ENCODE measurements at places on chromosomes 5 and 9.

GRCh38 chr5:142834504-142834903 is 64.3 kb downstream of the ARHGAP26 start:
- no peak for DNase-seq

GRCh38 chr9:94933511-94933828 is 207.0 kb downstream of the AOPEP start:
- DNase-seq = no peak

GRCh38 chr9:136588663-136589464 is 43.0 kb upstream of the NOTCH1 start:
- DNase-seq = no peak

- DNase-seq = no peak
Observed at GRCh38 chr5:67619636-67620035, 423.0 kb upstream of the CD180 start.

DNA sequence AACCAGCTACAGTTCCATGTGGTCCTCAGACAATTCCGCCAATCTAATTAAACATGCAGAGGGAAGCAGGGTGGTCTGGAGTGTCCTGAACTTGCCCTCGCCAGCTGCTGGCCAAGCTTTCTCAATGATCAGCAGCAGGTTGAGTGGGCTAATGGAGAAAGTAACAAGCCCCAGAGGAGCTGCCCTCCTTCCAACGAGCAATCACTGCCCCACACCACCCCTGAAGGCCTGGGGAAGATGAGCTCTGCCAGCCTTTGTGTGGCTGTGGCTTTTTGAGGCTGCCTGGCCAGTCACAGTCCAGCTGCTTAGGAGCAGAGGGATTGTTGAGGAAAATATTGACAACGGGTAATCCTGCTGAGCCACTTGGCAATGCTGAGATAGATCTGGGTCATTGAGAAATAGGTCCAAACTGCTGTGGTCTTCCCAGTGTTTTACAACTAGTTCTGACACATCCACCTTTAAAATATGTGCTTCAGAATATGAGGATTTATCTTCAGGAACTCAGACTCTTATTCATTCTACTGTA is 107.3 kb downstream of the CD180 start:
- peak; percentile 45 for DNase-seq

DNA sequence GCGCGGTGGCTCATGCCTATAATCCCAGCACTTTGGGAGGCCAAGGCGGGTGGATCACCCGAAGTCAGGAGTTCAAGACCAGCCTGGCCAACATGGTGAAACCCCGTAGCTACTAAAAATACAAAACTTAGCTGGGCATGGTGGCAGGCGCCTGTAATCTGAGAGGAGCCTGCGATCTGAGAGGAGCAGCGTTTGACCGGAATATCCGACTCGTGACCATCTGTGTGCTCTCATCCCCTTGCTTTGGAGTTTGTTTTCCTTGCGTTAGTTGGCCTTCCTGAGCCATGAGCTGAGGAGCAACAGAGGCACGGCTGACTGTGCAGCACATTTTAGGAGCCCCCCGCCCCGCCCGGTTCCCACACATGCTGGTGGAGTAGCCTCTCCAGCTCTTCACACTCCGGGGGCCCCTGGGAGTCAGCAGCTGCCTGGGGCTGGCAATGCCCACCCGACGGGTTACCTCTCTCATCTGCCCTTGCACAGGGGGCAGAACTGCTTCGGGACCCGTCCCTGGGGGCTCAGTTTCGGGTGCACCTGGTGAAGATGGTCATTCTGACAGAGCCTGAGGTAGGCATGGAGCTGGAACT is 3.0 kb downstream of the ADAMTS13 start:
- no peak for DNase-seq

DNA sequence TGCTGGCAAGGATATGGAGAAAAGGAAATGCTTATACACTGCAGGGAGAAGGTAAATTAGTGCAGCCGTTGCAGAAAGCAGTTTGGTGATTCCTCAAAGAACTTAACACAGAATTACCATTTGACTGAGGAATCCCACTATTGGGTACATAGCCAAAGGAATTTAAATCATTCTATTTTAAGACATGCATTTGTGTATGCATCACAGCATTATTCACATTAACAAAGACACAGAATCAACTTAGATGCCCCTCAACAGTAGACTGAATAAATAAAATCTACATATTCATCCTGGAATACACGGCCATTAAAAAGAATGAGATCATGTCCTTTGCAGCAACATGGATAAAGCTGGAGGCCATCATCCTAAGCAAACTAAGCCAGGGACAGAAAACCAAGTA is 510.1 kb upstream of the CDH9 start:
- no peak for DNase-seq

DNA sequence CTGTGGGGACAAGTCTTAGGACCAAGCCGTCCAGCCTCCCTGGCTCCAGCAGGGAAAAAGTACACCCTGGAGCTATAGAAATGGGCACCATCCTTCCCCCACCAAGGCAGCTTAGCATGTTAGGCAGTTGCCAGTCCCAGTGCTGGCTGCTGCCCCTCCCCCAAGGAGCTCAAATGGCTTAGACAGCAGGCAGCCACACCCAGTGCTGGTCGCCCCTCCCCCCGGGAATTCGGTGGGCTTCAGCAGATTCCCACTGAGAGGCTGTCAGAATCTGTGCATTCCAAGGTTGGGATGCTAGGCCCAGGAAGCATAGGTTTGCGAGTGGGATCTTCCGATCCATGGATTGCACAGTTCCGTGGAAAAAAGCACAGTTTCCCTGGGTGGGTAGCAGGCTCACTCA is 105.2 kb upstream of the ITGA1 start:
- DNase-seq = no peak

GRCh38 chr5:5483880-5484598 is 61.6 kb downstream of the ICE1 start:
- DNase-seq = no peak
